Gastroesophageal sphincter (tissue), 4 donors: ENCODE measurements at places on chromosomes 12 and 14.
A peak's percentile ranks its signal among the peaks of the same experiment; 100 is the strongest.

GRCh38 chr12:10959804-10960203 is 20.7 kb upstream of the TAS2R14 start:
- no peak for ATAC-seq

DNA sequence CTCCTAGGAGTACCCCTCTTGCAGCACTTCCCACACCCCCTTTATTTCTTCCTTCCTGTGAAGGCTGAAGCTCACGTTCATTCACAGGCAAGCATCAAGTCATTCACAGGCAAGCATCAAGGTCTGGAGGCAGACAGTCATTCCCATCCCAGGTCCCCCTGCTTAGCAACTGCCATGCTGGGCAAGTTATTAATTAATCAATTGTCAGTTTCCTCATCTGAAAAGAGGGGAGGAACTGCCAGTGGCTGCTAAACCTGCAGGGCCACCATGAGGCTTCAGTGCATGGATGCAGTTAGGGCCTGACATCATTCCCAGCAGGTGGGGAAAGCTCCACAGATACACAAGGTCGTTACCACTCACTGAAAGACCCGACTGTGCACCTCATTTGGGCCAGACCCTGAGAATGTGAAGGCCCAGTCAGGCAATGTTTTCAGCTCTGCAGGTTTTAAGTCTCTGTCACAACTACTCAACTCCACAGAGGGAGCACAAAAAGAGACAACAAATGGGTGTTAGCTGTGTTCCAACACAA is 85.0 kb upstream of the GPR68 start:
- ATAC-seq: no peak

- no peak for ATAC-seq
Measured at GRCh38 chr12:10753059-10753458, 29.9 kb upstream of the YBX3 start.

DNA sequence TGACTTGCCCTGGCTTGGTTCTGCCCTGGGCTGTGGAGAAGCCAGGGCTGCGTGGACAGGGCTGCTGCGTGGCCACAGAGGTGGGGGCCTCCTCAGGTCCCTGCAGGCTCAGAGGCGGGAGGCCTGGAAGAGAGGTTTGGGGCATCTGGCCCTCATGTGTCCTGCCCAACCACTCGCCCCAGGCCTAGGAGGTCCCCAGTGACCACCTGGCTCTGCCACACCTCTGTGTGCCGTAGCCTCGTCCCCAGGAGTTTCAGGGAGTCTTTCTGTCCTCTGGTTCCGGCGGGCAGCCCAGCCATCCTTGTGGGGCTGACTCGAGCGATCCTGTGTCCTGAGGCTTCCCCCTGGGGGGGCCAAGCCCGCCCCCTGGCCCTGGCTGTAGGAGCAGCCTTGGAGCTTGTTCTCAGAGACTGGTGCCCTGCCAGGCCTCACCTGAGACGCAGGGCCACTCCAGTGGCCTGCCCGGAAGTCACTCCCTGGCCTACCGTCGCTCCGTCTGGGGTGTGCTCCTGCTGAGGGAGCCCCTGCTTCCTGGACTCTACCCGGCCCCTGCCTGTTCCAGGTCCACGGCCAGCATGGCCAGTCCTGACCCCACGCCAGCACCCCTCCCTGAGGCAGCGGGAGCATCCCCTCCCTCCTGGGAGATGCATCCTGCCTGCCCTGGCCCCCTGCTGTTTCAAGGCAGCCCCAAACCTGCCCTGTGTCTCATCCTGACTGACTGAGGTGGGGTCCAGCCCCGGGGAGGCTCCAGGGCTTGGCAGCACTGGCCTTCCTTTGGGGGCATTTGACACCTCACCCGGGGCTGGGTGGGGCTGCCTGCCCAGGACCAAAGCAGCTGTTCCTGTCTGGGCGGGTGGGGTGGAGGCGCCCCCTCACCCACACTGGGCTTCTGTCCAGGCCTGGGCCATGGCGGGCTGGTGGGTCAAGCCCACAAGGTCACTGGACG is 13.9 kb downstream of the ASPG start:
- no peak for ATAC-seq

- no peak for ATAC-seq
Measured at GRCh38 chr12:52221912-52222457, 11.1 kb upstream of the KRT7 start.

GRCh38 chr12:129312048-129312447 is 458.8 kb downstream of the GLT1D1 start:
- ATAC-seq: no peak

GRCh38 chr12:70096759-70097410 is 146.3 kb upstream of the CNOT2 start:
- no peak for ATAC-seq

- no peak for ATAC-seq
Measured at GRCh38 chr12:91099341-91099740, 12.0 kb downstream of the LUM start.

DNA sequence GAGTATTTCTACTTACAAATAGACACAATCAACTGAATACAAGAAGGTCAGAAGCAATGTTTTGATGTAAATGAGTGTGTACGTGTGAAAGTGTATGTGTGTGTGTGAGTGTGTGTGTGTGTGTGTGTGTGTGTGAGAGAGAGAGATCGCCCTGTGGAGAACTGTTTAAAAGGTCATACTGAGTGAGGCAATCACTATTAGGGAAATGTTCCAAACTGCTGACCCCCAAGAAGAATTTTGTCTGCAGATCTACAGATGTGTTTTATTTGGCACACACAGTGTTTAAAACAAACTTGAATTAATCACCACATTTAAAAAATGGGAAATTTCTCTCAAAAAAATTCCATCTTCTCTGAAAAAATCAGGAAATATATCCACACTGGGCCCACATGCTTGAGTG is 1069.1 kb downstream of the SLC6A15 start:
- ATAC-seq: no peak

GRCh38 chr12:67501362-67501761 is 147.2 kb upstream of the DYRK2 start:
- ATAC-seq: no peak

- ATAC-seq: peak; percentile 96
Measured at GRCh38 chr14:31561155-31561846, at the start of gene NUBPL. Gene NUBPL (plus strand): TSS chr14:31561404. CDS start chr14:31561440, 36 bp downstream.

DNA sequence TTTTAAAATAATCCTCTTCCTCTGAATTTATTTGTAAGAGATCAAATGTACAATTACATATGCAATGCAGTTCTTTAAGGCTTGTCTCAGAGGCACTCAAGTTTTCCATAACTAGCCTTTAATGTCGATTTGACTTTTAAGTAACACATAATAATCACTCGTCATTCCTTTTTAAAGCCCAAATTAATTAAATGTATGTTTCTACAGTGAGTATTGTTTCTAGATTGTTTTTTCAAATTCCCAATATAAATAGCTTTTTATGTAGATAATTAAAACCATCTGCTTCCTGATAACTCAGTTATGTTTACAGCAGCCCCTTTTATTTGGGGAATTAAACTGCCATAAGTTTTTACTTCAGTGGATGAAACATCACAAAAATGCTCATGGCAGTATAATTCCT is 185.1 kb downstream of the ETNK1 start:
- ATAC-seq: no peak

DNA sequence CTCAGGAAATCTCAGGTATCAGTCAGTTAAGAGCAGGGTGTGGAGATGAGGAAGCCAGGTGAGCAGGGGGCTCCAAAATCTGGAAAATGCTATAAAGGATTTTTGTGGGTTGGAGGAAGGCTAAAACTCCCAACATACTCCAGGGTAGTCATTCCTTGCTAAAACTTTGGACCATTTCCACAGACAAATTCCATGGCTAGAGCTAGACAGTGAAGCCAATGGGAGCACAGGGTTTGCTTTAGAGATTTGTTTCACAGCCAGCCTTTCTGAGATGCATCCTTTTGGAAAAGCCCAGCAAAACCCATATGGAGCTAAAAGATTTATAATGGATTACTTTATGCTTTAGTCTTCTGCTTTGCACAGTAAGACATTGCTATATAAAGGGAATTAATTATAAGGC is 146.5 kb downstream of the SAMD4A start:
- ATAC-seq: peak; percentile 39

DNA sequence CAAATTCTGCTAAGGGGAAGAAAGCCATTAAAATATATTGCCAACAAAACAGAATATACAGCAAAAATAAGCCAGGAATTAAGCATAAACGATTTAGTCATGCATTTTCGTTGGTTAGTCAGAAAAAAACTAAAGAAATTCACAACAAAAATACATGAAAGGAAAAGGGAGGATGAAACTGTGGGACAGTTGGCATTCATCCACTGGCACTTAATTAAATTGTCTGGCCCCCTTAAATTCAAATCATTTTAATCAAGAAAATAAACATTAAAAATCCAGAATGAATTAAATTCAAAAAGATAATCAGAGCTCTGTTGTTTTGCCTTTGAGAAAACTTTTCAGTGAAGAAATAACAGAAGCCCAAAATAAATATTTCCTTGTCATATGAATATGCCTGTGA is 264.6 kb upstream of the TMTC1 start:
- ATAC-seq: no peak

- ATAC-seq: no peak
Measured at GRCh38 chr12:94258593-94258992, 110.2 kb downstream of the PLXNC1 start.

- ATAC-seq: no peak
Measured at GRCh38 chr14:100388103-100389054, 65.2 kb downstream of the SLC25A47 start.

DNA sequence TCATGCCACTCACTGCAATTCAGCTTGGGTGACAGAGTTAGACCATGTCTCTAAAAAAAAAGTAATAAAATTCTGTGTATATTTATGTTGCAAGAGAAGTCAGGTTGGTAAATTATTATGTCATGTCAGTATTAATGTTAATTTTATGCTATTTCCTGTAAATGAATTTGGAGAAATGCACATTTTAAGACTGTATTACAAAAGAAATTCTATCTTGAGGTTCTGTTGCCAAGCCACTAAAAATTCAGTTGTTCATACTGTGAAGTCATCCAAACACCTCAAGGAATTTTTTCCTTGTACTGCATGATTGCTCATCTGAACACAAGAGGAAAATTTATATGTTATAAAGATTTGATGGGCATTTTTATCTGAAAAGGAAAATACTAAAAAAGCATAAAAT is 23.3 kb upstream of the HMGA2 start:
- ATAC-seq: no peak

GRCh38 chr12:94670075-94670474 is 19.7 kb upstream of the TMCC3 start:
- ATAC-seq: no peak

DNA sequence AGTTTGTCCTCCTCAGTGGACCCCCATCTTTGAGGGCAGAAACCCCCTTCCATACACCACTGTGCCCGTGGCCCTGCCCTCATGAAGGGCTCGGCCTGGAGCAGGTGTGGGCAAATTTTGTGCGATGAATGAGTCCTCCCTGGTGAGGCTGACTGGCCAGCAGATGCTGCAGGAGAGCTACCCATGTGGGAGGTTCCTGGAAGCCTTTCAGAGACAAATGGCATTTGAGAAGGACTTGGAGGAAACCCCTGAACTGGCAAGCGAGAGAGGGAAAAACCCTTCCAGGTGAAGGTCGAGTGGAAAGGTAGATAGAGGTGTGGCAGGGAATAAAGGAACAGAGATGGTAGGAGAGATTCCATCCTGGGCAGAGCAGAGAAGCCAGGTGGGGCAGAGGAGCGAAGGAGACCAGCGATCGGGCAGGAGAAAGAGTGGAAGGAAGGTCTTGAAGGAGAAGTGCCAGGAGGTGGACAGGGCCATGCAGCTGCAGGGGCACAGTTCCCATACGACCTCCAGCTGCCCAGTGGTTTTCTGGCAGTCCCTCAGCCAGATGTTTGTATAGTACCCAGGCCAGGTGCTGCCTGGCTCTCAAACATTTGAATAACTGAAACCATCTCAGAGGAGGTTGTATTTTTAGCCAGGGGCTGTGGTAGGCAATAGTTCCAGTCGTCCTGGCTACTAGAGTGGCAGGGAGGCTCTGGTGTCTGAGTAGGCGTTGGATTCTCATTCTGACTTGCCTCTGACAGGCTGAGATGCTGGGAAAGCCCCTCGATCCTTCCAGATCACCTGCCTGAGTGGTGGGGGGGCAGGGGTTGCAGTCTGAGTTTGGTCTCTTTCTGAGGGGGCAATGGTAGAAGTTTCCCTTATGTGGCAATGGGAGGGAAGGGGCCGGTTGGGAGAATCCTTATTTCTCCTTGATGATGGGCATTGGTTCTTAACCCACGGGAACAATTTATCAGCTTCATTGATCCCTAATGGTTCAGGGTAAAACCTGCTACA is 40.1 kb downstream of the FBXL14 start:
- ATAC-seq: no peak
